ENCODE measurements at places on chromosomes 3 and 15.

DNA sequence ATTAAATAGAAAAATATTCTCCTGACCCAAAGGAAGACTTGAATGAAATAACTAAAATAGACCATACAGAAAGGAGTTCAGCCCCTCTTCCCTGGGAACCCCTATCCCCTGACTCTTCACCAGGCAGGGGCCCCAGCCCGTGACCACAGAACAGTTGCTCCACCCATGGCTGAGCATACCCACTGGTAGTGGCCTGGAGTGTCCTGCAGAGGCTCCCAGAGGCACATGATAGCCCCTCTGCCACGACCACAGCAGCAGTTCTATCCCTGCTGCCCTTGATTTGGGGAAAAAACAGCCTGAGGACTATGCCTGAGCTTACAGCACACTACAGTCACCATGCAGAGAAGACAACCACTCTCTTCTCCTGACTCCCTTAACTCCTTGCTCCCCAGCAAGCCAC is 31.8 kb downstream of the TTC14 start:
- DNase-seq, result no peak

- DNase-seq, result no peak
Measured at GRCh38 chr15:65837301-65838294, 31.7 kb upstream of the RAB11A start.

GRCh38 chr3:155978324-155978723 is 107.9 kb downstream of the GMPS start:
- no peak for DNase-seq

GRCh38 chr15:70127770-70128413 is 30.2 kb upstream of the TLE3 start:
- no peak for DNase-seq

DNA sequence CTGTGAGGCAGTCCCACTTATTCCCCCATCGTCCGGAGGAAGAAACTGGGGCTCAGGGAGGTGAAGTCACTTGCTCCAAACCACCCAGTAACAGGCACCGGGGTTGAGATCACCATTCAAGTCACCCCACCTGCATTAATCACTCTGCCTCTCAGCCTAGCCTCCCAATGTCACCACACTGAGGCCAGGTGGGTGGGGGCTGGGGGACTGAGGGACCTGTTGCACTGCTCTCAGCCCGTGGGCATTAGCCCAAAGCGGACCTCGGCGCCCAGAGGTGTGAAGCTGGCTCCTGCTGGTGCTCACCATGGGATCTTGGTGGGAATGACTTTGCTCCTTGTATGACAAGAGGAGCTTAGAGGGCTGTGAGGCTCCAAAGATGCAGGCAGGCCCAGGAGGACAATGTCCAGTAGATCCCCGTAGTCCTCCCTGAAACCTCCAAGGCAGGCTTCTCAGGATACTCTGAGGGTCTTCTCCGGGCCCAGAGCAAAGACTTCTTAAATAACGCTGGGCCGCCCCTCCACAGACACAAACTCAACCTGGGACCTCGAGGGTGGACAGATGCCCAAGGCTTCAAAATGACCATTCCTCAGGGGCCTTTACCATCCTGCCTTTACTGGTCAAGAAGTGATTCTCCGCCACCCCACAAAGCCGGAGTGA is 1.7 kb downstream of the NT5DC2 start:
- DNase-seq, result no peak

Measured in NCI-H774 (cell line).